Ascending aorta (tissue), 2 donors: ENCODE measurements at places on chromosomes 4 and X.

GRCh38 chr4:28488021-28488420 lies 1627.4 kb downstream of the STIM2 start:
- no peak for DNase-seq

DNA sequence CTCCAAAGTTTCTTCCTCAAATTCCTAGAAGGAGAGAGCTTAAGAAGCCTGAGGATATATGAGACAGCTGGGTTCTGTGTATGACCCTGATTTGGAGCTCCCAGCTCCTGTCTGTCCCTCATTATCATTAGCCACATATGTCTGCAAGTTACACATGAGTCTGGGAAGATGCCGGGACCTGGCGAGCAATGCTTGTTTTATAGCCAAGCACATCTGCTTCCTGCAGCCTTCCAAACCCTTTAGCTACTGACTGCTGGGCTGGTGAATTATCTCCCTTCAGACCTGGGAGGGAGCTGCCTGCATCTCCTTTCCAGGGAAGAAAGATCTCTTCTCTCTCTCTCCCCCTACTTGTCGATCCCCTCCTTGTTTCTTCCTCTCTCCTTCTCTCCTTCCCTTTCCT lies 556.7 kb upstream of the BOD1L1 start:
- DNase-seq, result no peak

DNA sequence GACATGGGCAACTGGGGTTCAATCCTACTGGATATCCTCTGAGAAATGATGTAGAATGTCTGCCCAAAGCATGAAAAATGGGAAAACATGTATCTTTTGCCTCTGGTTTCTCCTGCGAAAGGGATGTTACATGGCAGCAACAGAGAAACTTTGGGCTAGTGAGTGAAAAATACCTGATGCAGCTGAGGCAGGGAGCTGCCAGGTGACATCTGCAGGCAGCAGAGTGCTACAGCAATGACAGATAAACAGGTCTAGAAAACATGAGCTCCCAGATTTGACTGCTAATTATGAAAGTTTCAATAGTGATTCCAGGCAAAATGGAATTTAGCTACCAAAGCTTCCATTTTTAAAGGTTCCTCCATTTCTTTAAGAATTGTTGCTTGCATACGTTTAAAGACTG lies 4.8 kb upstream of the CXCL1 start:
- DNase-seq, result no peak

- DNase-seq, result no peak
These were observed 263.3 kb upstream of the GPRIN3 start for GRCh38 chr4:89570931-89571330.

DNA sequence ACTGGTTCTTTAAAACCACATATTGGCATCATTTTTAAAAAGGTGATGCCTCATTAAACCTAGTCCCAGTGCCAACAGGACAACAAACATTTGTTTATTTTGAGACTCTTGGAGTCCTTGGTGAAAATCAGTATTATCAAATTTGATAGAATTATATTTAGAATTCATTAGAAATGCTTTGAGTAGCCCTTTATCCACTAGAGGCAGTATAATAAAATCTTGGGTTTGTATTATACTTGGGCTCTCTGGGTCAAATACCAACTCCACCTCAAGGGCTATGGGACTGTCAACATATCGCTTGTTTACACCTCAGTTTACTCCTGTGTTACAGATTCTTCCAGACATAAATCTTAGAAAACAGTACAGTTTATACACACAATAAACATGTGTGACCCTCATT lies 335.7 kb upstream of the FSTL5 start:
- DNase-seq, result no peak

DNA sequence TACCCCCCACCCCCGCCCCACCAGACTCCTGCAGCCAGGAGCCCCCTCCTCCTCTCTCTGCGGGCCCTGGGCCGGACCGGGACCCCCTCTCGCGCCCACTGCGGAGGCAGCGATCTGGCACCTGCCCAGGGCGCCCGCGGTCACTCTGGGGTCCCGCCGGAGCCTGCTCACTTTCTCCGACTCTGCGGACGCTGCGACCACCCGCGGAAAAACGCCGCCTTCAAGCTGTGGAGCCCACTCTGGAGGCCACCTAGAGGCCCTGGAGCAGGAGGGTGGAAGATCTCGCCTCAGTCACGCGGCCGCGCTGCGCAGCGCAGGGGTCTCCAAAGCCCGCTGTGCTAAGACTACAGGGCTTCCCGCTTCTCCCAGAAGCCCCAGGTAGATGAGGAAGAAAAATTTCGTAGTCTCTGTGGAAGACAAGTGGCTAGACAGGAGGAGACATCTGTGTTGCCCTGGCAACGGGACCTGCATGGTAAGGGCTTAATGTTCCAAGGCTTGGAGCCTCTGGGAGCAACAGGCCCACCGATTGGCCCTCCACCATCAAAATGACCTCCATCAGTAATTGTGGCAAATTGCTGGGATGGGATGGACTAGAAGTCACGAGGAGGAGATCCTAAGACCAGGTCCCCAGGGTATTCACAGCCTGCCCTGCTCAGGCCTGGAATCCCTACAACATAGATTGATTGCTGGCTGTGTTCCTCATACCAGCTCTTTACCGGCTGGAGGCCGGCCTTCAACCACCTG lies at the start of gene PNMA6F:
TSS of gene PNMA6F (minus strand) at position 387 of the 744 bp plus-strand sequence. CDS start 1,093 bp downstream, outside the sequence.
- DNase-seq, result no peak

- DNase-seq, result no peak
These were observed 40.5 kb upstream of the BMP3 start for GRCh38 chr4:80989921-80990544.
